ENCODE measurements at places on chromosomes 4 and X.

- H3K27ac ChIP-seq, result no peak overlapping the region
- no peaks in the 10 kb centered on the region for H3K36me3 ChIP-seq
- H3K27me3 ChIP-seq, result no peaks in the 10 kb centered on the region
- H3K4me1 ChIP-seq, result no peaks in the 10 kb centered on the region
Measured at GRCh38 chr4:145525291-145525740, 43.7 kb downstream of the SMAD1 start.

DNA sequence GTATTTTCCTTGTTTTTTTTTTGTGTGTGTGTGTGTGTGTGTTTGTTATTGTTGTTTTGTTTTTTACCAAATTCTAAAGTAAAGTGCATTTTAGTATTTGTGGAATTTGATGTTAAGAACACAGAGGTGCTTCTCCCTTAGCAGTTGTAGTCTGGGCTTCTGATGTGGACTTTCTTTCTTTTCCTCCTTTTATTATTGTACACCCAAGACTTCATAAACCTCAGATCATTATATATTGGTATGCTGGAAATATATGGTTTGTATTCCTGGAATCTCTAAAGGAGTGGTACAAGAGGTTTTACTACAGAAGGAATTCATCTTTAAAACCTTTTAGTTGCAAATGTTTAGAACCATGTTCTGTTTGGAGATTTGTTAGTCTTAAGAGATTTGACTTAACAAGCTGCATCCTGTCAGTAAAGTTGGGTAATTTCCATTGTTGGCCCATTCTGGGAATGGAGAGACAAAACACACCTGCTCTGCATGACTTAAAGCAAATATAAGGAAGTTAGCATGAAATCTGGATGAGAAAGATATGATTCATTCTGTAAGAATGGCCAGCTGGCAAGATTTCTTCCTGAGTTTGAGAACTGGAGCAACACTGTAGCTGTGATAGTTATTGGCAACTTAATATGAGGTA lies 64.0 kb downstream of the SMAD1 start:
- peaks cover 26% of the 10 kb centered on the region for H3K36me3 ChIP-seq
- H3K4me3 ChIP-seq, result no peak overlapping the region
- no peak overlapping the region for H3K27ac ChIP-seq
- H3K27me3 ChIP-seq, result no peaks in the 10 kb centered on the region

- H3K27me3 ChIP-seq, result no peaks in the 10 kb centered on the region
- H3K4me1 ChIP-seq, result no peaks in the 10 kb centered on the region
- no peak for DNase-seq
- H3K36me3 ChIP-seq, result no peaks in the 10 kb centered on the region
- H3K4me3 ChIP-seq, result no peak overlapping the region
Measured at GRCh38 chr4:43682551-43682950, 766.1 kb downstream of the KCTD8 start.

DNA sequence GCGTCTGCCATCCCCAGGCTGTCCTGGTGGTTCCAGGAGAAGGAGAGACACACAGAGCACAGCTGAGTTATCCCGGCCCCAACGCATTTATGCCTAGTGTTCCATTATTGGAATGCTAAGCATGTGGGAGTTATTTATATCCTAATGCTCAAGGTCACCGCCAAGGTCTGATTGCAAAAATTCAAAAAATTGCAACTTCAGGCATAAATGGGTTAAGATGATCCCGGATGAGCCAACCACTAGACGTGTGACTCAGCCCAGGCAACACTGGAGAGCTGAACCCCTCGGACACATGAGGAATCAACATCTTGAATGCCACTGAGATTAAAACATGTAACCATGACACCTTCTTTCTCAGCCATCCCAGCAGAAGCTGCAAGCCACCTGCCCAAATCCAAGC lies 3.8 kb upstream of the ZCCHC4 start:
- no peaks in the 10 kb centered on the region for H3K36me3 ChIP-seq
- no peak overlapping the region for H3K4me3 ChIP-seq
- H3K4me1 ChIP-seq, result peaks cover 27% of the 10 kb centered on the region
- H3K27ac ChIP-seq, result no peak overlapping the region
- DNase-seq, result peak; percentile 9

DNA sequence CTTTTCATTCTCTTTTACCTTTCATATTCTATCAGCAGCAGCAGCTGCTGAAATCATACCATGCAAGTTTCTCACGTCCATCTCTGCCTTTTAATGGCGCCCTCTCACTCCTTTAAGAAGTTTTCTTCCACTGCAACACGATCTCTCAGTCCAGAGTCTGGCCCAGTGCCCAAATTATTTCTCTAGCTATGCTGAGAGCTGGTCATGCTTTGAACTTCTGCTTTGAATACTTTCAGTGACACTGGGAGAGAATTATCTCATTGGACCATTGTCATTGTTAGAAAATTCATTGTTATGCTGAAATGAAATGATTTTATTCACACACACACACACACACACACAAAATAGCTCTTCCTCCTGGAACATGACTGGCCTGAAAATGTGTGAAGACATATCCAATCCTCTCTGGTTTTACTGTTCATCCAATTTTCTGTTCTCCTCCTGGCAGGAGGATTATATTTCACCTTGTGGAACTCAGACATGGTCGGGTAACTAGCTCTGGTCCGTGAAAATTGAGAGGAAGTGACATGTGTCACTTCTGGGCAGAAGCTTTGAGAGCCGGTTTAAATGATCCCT lies 1.3 kb upstream of the PDHA1 start:
- H3K4me1 ChIP-seq, result peaks cover 28% of the 10 kb centered on the region
- H3K4me3 ChIP-seq, result no peak overlapping the region
- no peaks in the 10 kb centered on the region for H3K27me3 ChIP-seq
- H3K36me3 ChIP-seq, result no peaks in the 10 kb centered on the region
- H3K27ac ChIP-seq, result peak overlapping the region; percentile 50

- no peaks in the 10 kb centered on the region for H3K27me3 ChIP-seq
- H3K27ac ChIP-seq, result no peak overlapping the region
- DNase-seq, result no peak
- no peak overlapping the region for H3K4me3 ChIP-seq
- H3K4me1 ChIP-seq, result no peaks in the 10 kb centered on the region
- H3K36me3 ChIP-seq, result peaks cover 87% of the 10 kb centered on the region
Measured at GRCh38 chr4:168269896-168270295, 48.7 kb downstream of the DDX60 start.

GRCh38 chr4:91127831-91128230 lies 1000.6 kb downstream of the CCSER1 start:
- H3K4me3 ChIP-seq, result no peak overlapping the region
- no peaks in the 10 kb centered on the region for H3K36me3 ChIP-seq
- H3K27me3 ChIP-seq, result no peaks in the 10 kb centered on the region
- no peaks in the 10 kb centered on the region for H3K4me1 ChIP-seq
- no peak overlapping the region for H3K27ac ChIP-seq
- DNase-seq, result no peak

DNA sequence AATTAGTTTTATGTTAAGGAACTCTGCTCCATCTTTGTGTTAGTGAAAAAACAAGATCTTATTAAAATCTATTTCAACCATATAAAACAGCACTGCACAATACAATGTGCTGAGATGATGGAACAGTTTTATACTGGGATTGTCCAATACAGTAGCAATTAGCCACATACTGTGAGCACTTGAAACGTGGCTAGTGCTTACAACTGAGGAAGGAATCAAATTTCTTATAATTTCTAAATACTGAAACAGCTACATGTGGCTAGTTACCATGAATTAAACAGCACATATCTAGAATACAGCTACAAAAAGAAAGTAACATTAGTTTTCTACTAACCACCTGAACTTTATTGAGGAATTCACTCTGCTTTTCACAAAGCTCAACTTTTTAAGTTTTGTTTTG lies 14.7 kb downstream of the NFXL1 start:
- no peak overlapping the region for H3K4me3 ChIP-seq
- no peak for DNase-seq
- H3K4me1 ChIP-seq, result no peaks in the 10 kb centered on the region
- no peaks in the 10 kb centered on the region for H3K27me3 ChIP-seq
- no peak overlapping the region for H3K27ac ChIP-seq

DNA sequence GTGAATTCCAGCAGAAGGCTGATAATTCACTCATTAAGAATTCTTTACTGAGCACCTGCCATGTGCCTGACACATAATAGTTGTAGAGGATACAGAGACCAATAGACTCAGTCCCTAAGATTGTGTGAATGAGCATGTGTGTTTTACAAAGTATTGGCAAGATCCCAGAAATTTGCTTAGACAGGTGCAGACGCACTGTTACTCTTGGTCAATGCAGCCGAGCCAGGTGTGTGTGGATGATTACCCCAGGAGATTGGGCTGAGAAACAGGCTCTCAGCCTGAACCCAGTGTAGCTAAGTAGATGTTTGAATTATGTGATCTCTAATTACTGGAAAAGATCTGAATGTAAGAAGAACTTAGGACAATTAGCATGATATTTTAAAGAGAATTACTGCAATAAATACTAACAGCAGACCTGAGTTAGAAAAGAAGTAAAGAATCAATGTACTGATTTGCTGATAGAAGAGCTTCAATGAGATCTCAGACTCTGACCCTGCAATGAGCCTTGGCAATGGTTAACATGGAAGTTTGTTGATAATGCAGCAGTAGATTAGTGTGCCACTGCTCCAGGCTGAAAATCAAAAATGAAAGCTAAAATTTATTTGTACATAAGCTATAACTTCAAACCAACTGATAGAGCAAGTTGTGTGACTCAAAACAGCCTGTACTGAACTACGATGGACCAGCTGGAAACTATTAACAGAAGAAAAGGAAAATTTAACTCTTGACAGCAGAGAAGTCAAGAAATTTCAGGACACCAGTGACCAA lies 32.2 kb upstream of the NDST4 start:
- H3K4me3 ChIP-seq, result no peak overlapping the region
- H3K27me3 ChIP-seq, result no peaks in the 10 kb centered on the region
- H3K27ac ChIP-seq, result no peak overlapping the region
- no peaks in the 10 kb centered on the region for H3K36me3 ChIP-seq
- no peak for DNase-seq

DNA sequence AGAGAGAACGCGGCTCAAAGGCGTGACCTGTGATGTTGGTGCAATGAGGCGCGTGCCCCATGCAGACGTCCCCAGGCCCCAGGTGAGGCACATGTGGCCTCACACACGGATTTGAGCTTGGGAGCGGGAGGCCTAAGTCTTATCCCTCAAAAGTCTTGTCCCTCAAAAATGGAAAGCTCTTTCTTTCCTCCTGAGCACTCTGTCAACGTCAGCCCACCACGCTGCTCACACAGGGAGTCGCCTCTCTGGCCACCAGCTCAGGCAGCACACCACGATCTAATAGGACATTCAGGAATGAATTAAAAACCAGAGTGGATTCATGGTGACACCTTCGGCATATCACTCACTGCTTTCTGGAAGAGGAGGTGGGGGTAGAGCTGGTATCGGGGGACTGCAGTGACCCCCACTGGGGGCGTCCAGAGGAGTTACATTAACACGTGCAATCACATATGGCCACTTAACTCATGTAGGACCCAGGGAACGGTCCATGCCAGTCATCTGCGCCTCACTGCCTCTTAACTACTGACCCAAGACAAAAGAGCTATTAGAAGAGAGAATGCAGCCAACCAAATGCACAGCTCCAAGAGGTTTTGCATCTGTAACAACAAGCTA lies 21.9 kb upstream of the CYP4V2 start:
- DNase-seq, result no peak
- no peaks in the 10 kb centered on the region for H3K4me1 ChIP-seq
- H3K4me3 ChIP-seq, result no peak overlapping the region
- no peaks in the 10 kb centered on the region for H3K27me3 ChIP-seq

DNA sequence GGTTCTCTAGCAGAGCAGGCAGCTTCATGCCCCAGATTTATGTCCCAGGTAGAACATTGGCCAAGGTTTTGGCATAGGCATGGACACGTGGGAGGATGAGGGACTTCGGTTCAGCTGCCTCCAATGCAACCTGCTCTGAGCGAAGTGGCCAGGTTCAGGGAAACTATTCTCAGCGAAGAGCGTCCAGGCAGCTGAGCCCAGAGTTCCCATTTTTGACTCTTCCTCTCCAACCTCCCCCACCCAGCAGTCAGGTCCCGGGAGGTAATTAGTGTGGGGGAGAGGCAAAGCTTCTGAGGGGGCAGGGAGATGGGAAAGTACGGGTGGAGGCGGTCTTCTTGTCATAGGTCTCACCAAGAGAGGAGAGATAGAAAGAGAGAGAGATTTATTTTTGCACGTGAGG lies 1.0 kb downstream of the GABRA4 start:
- H3K4me1 ChIP-seq, result peaks cover 28% of the 10 kb centered on the region
- no peak overlapping the region for H3K27ac ChIP-seq
- H3K36me3 ChIP-seq, result no peaks in the 10 kb centered on the region

DNA sequence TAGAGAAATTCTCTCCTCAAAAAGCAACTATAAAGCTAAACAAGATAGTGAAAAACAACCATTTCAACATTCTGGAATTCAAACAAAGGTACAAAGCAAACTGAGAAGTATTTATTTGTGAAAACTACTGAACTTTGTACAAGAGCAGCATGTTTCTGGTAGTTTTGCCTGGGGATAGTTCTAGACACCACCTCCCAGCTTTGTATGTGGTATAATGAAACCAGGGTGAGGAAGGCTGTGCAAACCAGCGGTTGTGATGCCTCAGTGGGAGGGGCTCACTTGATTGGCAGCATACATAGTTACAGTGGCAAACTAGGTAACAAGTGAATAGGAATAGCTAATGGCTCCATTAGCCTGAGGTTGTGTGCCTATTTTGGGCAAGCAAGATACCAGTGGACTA lies 18.6 kb upstream of the FRMD7 start:
- DNase-seq, result no peak
- no peak overlapping the region for H3K4me3 ChIP-seq
- no peaks in the 10 kb centered on the region for H3K27me3 ChIP-seq
- no peaks in the 10 kb centered on the region for H3K4me1 ChIP-seq

GRCh38 chr4:180832073-180832472 lies 1411.1 kb upstream of the TENM3 start:
- peaks cover 6% of the 10 kb centered on the region for H3K4me1 ChIP-seq
- H3K27ac ChIP-seq, result no peak overlapping the region
- DNase-seq, result no peak
- H3K27me3 ChIP-seq, result no peaks in the 10 kb centered on the region

GRCh38 chrX:57915680-57916079 lies 5.4 kb upstream of the ZXDA start:
- DNase-seq, result no peak
- H3K4me3 ChIP-seq, result no peak overlapping the region
- H3K36me3 ChIP-seq, result no peaks in the 10 kb centered on the region
- H3K27me3 ChIP-seq, result no peaks in the 10 kb centered on the region
- peaks cover 3% of the 10 kb centered on the region for H3K4me1 ChIP-seq
- H3K27ac ChIP-seq, result no peak overlapping the region

DNA sequence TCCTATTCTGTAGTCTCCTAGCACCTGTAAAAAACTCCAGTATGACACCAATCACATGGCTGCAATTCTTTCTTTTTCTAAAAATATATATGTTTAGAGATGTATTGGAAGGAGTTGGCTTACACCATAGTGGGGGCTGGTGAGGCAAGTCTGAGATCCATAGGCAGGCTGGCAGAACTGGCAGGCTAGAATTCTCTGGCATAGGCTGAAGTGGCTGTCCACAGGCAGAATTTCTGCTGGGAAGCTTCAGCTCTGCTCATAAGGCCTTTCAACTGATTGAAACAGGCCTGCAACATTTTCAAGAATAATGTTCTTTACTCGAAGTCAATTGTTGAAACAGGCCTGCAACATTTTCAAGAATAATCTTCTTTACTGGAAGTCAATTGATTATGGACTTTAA lies 37.0 kb downstream of the FGF2 start:
- no peak overlapping the region for H3K27ac ChIP-seq
- DNase-seq, result no peak
- H3K4me3 ChIP-seq, result no peak overlapping the region
- H3K36me3 ChIP-seq, result no peaks in the 10 kb centered on the region
- H3K27me3 ChIP-seq, result no peaks in the 10 kb centered on the region

GRCh38 chrX:41491267-41492004 lies 44.3 kb downstream of the NYX start:
- H3K4me3 ChIP-seq, result no peak overlapping the region
- no peaks in the 10 kb centered on the region for H3K4me1 ChIP-seq
- H3K27ac ChIP-seq, result no peak overlapping the region
- peak; percentile 60 for DNase-seq
- H3K27me3 ChIP-seq, result no peaks in the 10 kb centered on the region

Measured in CD14-positive monocyte (primary cell).